ENCODE measurements at places on chromosomes 6 and 20.

- peak; percentile 47 for DNase-seq
Observed at GRCh38 chr6:42374018-42374669, 77.6 kb downstream of the TRERF1 start.

- no peak for DNase-seq
Observed at GRCh38 chr6:5205035-5205507, 55.7 kb downstream of the LYRM4 start.

DNA sequence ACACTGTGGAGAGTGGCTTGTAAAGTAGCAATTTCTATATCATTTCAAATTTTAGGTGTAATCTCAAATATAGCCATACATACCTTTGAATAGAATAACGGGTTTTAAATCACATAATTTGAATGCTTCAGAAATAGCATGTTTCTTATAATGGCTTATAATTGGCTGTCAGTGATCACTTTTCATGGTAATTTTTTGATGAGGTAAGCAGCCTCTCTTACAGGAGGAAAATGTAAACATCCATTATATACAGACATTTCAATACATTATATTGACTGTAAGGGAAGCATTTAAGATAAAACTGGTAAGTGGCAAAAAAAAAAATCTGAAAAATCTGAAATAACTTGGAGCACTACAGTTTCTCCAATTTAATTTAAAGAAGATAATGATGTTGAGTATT is 67.8 kb upstream of the PHACTR2 start:
- no peak for DNase-seq

DNA sequence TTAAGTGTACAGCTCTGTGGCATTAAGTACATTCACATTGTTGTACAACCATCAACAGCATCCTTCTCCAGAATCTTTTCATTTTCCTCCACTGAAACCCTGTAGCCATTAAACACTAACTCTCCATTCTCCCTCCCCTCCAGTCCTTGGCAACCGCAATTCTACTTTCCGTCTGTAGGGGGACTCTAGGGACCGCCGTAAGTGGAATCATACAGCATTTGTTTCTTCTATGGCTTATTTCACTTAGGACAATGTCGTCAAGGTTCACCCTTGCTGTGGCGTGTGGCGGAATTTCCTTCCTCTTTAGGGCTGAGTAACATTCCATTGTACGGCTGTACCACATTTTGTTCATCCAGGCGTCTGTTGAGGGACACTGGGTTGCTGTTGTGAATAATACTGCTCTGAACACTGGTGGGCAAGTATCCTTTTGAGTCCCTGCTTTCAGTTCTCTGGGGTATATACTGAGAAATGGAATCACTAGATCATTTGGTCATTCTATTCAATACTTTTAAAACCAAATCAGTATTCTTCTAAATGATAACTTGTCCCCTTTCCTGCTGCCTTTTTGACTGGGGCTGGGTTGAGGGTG is 50.7 kb downstream of the PPP1R3G start:
- DNase-seq = peak; percentile 48

- no peak for DNase-seq
Observed at GRCh38 chr6:148986608-148987007, 239.8 kb downstream of the UST start.

Measured in Jurkat, Clone E6-1 (cell line).